ENCODE measurements at places on chromosomes 1 and 21. TPM values are rescaled to one million over a fixed set of nuclear protein-coding genes. Genes with fewer than 3 reads are reported as not detected.

Gene GLIS1
- total RNA-seq = 0.18 TPM

Gene TIPRL
- 37.7 TPM for total RNA-seq

Gene B3GALT2
- total RNA-seq = 0.18 TPM

Gene LIX1L
- total RNA-seq = 15.6 TPM

Gene KLHDC8A
- not detected for total RNA-seq

Gene ZNF684
- total RNA-seq = 2.6 TPM

Gene LCE1C
- not detected for total RNA-seq

Gene FCER1G
- total RNA-seq = not detected

Gene DIRAS3
- total RNA-seq = 2.8 TPM

Gene SYNC
- 70.8 TPM for total RNA-seq

Gene CELA2B
- total RNA-seq = 0.18 TPM

Gene SYDE2
- 39.8 TPM for total RNA-seq

Gene VASH2
- 3.0 TPM for total RNA-seq

Gene C1orf226
- under 0.01 TPM for total RNA-seq

Gene KRTAP10-12
- not detected for total RNA-seq

Gene CLCA4
- not detected for total RNA-seq

Gene COL8A2
- total RNA-seq = 2.0 TPM

Gene HPDL
- 0.74 TPM for total RNA-seq

Gene UBASH3A
- total RNA-seq = not detected

Gene RNU1-3
- 3,030 TPM for total RNA-seq

Gene CCDC24
- 2.8 TPM for total RNA-seq

Gene RIMKLA
- under 0.01 TPM for total RNA-seq

Gene NME7
- total RNA-seq = 12.2 TPM

Gene MXRA8
- total RNA-seq = 258 TPM

Gene SLAMF7
- total RNA-seq = not detected

Gene CCDC27
- total RNA-seq = not detected

Gene MEX3A
- total RNA-seq = 1.6 TPM

Gene CDC14A
- 2.4 TPM for total RNA-seq

Gene C8A
- not detected for total RNA-seq

Gene CD2
- not detected for total RNA-seq

Gene HSPB7
- total RNA-seq = 3.8 TPM

Gene IFI44
- total RNA-seq = 8.0 TPM

Gene UBXN10
- 0.14 TPM for total RNA-seq

Gene TFB2M
- total RNA-seq = 14.3 TPM

Gene PADI2
- total RNA-seq = not detected

Gene CNKSR1
- not detected for total RNA-seq

Gene OR2L13
- not detected for total RNA-seq

Gene IVL
- total RNA-seq = not detected

Gene BLZF1
- total RNA-seq = 21.5 TPM

Gene MAGI3
- 9.8 TPM for total RNA-seq

Gene ARHGAP29
- 15.6 TPM for total RNA-seq

Gene ERICH3
- not detected for total RNA-seq

Gene MYBPH
- 0.14 TPM for total RNA-seq

Gene ACTA1
- not detected for total RNA-seq

Gene MROH7
- 0.92 TPM for total RNA-seq

Gene SESN2
- 27.0 TPM for total RNA-seq

Gene SH2D1B
- not detected for total RNA-seq

Gene OBSCN
- total RNA-seq = 7.2 TPM

Gene OR10J1
- total RNA-seq = not detected
